ENCODE measurements at places on chromosomes 1 and 21.

DNA sequence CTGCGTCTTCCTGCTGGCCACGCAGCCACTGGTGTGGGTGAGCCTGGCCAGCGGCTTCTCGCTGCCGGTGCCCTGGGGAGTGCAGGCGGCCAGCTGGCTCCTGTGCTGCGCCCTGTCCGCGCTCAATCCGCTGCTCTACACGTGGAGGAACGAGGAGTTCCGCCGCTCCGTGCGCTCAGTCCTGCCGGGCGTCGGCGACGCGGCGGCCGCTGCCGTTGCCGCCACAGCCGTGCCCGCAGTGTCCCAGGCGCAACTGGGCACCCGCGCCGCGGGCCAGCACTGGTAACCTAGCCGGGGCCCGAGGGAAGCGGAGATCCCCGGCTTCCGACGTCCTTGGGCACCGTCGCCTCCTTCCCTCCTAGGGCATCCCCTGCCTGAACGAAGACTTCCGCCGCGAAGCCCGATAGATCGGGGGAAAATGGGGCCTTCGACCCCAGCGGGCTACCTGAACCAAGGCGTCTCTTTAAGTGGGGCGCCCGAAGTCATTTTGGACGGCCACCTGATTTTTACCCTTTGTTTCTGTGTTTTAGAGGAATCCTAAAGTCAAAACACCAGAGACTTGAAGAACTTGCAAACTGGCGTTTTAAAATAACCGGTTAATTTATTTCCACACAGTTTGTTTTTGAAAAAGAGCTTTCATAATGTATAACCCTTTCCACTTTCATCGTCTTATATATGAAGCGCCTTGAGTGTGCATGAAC, 2.0 kb downstream of the GPR88 start:
- DNase-seq: no peak

DNA sequence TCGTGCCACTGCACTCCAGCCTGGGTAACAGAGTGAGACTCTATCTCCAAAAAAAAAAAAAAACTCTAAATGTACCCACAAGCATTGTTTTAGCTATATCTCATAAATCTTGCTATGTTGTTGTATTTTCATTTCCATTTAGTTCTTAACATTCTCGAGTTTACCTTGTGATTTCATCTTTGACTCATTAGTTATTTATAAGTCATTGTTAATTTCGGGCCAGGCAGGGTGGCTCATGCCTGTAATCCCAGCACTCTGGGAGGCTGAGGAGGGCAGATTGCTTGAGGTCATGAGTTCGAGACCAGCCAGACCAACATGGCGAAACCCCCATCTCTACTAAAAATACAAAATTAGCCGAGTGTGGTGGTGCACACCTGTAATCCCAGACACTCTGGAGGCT, 11.7 kb downstream of the HES2 start:
- DNase-seq: no peak

GRCh38 chr1:66374561-66375111, 159.3 kb upstream of the SGIP1 start:
- no peak for DNase-seq

DNA sequence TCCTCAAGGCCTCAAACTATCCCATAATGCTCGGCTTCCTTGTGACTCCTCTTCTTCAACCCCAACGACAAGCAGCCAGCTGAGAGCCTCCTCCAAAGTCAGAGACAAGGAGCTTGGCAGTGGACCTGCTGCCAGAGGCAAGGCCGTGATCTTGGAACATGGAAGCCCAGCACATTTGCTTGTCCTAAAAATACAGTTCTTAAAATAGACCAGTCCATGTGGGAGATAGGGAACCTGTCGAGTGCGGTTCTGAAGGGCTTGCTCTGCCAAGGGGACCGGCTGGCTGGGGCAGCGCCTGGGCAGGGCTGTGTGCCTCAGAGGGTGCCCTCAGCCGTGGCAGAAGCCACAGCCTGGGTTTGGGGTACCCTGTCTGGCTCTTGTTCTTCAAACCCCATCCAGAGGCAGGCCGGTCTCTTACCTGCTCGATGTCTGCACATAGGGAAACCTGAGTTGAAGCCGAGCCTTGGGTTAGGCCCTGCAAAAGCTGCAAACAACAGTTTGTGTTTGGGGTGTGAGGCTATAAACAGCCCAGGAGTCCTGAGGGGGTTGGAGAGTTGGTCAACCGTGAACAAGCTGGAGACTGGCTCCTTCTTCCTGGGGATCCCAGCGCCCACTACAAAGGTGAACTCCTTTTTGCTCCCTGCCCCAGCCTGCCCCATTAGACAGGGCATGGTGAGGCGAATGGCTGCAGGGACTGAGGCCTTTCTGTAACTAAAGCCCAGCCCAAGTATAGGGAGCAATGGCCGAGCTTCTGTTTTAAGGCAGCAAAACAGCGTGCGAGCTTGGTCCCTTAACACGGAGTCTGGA, 228.8 kb downstream of the CAMTA1 start:
- DNase-seq: no peak

GRCh38 chr1:232398823-232399222, 231.1 kb downstream of the SIPA1L2 start:
- no peak for DNase-seq

DNA sequence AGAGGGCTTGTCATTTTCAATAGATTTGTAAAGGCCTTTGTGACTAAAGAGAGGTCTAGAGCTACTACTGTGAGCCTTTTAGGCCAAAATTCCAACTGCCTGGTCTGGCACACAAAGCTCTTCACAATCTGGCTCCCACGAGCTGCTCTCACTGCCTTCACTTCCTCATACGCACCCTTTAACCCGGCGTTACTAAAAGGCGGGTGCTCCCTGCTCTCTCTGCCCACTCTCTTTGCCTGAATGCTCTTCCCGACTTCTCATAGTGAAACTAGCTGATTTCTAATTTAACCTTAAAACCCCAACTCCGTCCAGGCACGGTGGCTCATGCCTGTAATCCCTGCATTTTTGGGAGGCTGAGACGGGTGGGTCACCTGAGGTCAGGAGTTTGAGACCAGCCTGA, 14.2 kb downstream of the BSDC1 start:
- DNase-seq: no peak

GRCh38 chr1:22878626-22879025, 94.0 kb downstream of the LACTBL1 start:
- no peak for DNase-seq

DNA sequence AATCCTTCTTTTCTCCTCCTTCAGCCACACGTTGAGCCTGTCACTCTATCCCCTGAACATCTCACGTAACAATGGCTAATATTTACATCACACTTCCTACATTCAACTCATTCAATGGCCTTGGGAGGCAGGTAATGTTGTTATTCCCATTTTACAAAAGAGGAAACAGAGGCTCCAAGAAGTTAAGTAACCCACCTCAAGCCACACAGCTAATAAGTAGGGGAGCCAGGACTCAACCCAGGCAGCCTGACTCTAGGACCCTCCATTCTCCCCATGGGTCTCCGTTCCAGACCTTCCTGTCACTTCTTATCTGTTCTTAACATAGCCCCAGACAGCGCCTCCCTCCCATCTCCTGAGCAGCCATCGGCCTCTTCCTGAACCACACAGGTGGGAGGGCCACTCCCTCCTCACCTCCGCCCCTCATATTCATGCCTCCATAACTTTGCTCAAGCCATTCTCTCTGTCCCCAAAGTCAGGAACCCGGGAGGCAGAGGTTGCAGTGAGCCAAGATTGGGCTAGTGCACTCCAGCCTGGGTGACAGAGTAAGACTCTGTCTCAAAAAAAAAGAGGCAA, 2.2 kb downstream of the PADI4 start:
- no peak for DNase-seq

GRCh38 chr1:79151006-79151796, 144.7 kb upstream of the ADGRL4 start:
- DNase-seq: no peak

DNA sequence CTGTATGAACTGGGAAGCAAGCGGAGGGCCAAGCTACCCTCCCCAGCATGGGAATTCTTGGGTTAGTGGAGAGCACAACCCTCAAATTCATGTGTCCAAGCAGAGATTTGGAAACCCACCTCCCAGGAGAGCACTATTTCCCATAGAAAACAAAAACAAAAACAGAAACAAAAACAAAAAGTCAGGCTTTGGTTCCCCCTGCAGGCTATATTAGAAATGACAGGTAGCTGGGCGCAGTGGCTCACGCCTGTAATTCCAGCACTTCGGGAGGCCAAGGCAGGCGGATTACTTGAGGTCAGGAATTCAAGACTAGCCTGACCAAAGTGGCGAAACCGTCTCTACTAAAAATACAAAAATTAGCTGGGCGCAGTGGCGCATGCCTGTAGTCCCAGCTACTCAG, 10.8 kb downstream of the MINDY1 start:
- DNase-seq: no peak

GRCh38 chr1:225965231-225965630, 24.2 kb upstream of the LEFTY2 start:
- DNase-seq: no peak

GRCh38 chr1:225453797-225454648, 26.2 kb upstream of the LBR start:
- no peak for DNase-seq

DNA sequence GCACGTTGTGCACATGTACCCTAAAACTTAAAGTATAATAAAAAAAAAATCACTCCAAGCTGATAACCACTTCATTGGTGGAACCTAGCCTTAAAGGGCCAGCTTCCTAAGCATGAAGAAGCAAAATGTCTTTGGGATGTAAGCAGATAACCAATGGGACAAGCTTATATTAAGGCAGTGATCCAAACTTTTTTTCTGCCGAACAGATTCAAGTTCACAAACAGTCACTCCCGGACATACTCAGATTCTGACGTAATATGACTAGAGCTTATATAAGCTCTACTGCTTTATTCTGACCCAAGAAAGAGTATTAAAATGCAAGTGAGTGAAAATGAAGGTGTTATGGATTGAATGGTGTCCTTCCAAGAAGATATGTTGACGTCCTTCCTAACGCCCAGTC, 44.9 kb upstream of the HIVEP3 start:
- no peak for DNase-seq

DNA sequence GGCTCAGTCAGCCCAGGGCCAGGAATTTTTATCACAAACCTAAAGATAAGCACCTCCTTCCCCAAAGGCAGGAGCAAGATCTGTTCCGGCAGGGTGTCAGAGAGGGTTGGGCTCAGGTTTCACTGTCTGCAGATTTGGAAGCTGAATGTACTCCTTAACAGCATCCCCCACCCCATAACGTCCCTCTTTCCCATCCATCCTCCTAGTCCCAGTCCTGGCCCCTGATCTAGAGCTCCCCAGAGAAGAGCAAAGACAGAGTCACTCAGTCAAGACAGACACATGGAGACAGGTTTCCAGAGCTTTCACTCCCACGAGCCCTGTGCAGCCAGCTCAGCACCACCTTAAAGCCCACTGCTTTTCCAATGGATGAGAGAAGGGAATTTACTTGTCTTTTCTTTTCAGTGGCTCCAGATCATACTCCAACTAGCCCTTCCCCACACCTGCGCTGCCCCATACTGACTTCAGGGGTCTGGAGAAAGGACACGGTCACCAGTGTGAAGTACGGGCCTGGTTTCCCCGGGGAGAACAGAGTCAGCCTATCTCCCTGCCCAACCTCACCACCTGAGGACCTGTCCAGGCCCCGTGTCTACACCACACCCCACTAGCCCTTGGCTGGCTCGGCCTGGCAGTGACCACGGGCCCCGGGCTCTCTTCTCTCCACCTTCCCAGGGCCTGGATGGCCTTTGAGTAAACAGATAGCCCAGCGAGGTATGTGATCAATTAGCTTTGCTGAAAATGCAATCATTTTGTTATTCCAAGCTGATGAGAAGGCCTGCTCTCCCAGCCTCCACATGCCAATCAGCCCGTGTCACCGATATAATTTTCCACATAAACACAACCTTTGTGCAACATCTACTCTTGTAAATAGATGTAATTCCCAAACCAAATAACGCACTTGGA, 249.1 kb downstream of the FOXD2 start:
- DNase-seq: no peak

- DNase-seq: no peak
Measured at GRCh38 chr1:22350924-22351767, 100.5 kb upstream of the ZBTB40 start.

- DNase-seq: no peak
Measured at GRCh38 chr1:82125866-82126265, 325.1 kb downstream of the ADGRL2 start.

- no peak for DNase-seq
Measured at GRCh38 chr21:36990508-36991205, 15.8 kb upstream of the RIPPLY3 start.

DNA sequence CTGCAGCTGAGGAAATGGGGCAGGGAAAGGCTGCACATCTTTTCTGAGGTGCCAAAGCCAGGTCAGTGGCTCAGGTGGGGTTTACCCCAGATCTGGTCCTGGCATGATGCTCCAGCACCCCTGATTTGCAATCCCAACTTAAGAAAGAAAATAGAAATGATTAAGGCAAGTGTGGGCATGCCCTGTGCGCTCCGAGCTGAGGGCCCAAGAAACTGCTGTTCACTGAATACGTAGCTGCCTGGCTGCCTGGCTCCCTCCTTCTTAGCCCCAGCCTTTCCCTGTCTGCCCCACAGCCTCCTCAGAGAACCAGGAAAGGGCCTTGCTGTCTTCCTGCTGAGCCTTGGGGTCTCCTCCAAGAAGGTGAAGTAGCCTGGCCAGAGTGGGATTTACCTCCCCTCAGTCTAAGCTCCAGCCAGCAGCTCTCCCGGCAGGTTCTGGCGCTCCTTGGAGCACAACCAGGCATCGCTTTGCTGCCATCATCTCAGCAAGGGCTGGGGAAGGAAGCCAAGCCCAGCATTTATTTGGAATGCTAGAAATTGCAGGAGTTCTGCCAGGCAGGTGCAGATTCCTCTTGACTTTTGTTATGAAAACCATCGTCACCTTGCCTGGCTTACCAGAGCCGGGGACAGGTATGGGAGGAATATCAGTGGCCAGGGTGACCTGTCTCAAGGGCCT, 51.3 kb upstream of the SELENON start:
- DNase-seq: no peak

DNA sequence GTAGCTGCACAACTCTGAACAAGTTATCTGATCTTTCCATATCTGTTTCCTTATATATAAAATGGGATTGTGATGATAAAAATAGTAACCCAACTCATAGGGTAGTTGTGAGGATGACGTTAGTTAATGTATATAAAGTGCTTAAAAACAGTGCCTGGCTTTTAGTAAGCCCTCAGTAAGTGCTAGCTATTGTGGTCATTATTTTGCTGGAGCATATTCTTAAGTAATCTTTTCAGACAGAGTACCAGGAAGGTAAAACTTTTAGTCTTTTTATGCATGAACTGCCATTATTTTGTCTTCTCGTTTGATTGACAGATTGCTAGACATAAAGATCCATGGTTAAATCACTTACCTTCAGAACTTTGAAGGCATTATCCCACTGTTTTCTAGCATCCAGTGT, 62.5 kb upstream of the SIM2 start:
- no peak for DNase-seq

DNA sequence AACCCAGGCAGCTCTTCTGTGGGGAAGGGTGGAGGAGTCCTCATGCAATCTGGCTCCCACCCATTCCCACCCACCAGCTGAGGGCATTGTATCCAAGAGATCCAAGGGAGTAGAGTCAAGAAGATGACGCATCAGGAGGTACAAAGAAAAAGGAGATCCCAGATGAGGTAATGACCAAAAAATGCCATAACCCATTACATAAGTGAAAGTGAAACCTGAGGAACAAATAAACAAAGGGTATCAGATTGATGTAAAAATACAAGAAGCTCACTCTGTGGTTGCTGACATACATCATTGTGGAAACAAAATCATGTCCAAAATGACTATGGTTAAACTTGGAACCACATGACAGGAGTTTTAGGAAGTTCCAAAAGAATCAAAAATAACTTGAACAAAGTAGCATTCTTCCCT, 42.5 kb downstream of the CCN1 start:
- DNase-seq: no peak

- no peak for DNase-seq
Measured at GRCh38 chr1:232507571-232507970, 122.4 kb downstream of the SIPA1L2 start.
